ENCODE measurements at places on chromosomes 11 and 22.

GRCh38 chr11:56841210-56841810 lies 92.8 kb upstream of the OR9G4 start:
- DNase-seq, result no peak

DNA sequence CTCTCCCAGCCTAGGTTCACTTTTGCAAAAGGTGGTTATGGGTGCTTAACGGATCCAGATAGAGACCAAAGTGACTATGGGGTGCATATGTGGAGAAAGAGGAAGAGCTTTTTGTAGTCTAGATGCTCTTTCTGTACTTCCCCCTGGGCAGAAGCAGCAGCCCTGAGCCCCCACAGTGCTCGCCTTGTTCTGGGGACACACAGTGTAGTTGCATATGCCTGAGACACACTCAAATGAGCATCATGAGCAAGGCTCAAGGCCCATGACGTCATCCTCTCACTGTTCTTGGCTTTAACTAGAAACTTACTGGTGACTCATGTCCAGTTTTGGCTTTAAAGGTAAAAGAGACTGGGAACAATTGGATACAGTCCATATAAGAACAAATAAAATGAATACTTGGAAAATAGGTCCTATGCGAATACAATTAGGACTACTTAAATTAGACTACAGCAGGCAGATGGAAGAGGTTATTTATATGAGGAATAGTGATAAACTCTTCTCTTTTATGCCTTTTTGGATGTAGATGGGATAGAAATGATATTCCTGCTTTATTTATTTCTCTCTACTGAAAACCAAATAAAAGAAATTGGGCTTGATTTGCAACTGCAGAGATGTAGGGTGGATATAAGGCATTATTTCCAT lies 20.1 kb upstream of the PEX26 start:
- DNase-seq, result no peak

- no peak for DNase-seq
Observed at GRCh38 chr11:4626207-4627099, 10.8 kb upstream of the OR51D1 start.

DNA sequence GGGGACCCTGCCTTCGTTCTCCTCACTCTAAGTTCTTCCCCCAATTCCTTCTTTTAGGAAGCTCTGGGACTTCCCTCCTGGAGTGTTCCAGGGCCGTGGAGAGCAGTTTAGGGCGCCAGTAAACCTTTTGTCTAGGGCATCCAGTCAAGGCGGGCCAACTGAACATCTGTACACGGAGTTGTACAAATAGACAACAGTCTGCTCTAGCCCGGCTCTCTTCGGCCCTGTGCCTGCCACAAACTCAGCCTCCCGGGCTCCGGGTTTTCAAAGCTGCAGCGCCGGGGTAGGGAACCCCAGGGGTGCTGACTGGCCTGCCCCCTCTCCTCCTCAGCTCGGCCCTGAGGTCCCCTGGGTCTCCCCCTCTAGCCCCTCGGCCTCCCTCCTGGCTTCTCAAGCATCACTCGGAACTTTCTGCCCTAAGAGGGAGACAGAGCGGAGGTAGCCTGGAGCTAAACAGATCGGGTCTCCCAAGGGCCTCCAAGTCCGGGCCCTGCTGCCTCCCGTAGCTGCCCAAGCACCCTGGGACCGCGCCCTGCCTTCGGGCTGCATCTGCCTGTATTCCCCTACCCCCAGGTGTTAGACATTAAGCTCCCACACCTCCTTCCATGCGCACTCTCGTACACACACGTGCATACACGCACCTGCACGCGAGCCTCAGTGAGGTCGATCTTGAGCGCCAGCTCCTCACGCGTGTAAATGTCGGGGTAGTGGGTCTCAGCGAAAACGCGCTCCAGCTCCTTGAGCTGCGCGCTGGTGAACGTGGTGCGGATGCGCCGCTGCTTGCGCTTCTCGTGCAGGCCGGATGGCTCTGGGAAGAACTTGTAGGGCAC lies 3.3 kb downstream of the PHOX2A start:
- no peak for DNase-seq

DNA sequence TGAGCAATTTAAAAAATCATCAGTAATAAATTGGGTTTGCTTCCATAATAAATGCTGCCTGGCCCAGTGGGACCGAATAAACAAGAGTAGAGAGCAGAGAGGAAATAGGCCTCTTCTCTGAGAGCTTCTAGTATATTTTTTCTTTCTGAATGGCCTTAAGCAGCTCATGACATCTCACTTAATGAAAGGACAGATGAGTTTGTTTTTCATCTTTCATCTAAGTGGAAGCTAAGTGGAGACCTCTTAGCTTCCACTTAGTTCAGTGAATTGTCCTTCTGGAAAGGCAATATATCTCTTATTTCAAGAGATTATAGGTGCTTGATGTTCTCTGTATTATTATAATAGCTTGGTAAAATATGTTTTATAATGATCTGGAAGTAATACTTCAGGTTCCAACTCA lies 245.9 kb upstream of the ANO3 start:
- no peak for DNase-seq

DNA sequence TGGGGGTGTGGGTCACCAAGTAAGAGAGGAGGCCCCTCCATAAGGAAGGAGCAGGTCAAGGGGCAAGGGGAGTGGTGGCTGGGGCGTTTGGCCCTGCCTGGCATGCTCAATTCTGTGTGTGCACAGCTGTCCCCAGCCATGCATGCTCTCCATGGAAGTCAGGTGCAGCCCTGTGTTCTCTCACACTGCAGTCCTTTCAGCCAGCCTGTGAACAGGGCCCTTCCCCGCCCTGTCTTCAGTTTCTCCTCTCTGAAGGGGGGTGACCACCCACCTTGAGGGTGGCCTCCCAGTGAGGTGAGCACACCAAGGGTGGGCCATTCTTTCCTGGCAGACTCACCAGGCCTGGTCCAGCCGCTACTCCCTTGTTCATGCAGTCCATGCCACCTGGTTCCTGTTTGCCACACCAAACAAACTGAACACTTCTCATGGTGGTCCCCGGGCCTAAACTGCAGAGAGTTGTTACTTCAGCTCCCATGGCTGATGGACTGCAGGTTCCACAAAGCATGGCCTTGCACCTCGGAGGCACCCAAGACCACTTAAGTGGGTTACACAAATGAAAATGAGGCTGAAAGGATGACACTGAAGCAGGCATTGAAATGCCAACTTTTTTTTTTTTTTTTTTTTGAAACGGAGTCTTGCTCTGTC lies 1.7 kb upstream of the CHCHD10 start:
- DNase-seq, result no peak
